ENCODE measurements at places on chromosomes 11 and 22.
A peak's percentile ranks its signal among the peaks of the same experiment; 100 is the strongest.

DNA sequence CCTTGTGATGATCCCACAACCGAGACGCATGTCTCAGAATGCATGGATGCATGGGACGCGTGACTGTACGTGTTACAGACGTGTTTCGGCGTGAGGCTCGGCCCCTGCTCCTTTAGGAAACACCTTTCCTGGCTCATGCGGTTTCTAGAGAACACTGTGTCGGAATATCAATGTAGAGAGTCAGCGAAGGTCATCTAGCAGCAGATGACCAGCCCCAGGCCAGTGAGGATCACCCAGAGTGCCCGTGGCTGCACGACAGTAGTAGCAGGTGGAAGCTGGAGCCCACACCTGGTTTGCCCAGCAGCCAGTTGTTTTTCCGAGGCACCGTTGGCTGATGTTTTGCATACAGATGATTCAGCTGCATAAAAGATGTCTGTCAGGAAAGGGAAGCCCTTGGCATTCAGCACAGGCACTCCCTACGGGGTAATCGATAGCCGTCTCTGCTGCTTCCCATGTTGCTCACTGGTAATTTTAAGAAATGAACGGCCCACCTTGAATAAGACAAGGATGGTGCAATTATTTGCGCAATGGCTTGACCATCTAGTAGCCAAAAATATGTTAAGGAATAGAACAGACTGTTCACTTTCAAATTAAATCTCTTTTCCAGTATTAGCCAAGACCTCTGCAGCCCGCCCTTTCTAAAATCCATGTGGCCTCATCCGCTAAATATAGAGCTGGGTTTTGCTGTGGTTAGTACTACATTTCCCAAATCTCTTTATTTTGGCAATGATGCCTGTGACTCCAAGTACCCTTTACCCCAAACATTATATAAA is 1.1 kb upstream of the CLTCL1 start:
- DNase-seq: peak; percentile 60

DNA sequence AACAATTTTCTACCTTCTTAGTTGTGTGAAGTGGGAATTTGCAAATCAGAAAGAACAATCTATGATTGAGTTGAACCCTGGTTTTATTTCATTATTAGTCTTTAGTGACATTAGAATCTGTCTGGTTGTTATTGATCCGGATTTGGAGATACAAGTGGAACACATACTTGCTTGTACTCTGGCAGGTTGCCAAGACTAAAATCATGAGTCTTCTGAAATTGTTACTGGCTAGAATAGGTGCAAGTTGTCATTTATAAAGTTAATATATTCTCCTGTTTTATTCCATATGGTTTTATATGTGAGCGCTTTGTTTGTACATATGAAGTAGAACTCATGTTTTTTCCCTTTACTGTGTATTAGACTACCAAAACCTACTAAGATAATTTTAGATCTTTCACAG is 23.0 kb downstream of the CCDC15 start:
- no peak for DNase-seq

DNA sequence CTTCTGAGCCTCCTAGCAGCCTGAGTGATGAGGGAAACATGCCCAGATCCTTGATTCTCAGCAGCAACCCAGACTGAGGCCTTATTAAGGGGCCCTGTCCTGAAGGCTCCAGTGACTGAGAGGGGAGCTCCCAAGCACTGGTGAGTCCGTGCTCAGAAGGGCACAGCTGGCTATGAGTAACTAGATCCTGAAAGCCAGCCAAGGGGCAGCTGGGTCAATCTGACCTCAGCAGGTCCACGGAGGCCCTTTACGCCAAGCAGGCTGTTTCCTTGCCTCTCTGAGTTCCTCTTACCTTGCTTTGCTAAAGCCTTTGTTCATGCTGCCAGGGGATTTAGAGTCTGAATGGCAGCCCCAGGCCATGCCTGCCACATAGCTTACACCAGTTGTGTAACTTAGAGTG is 19.3 kb upstream of the MIEF1 start:
- DNase-seq: peak; percentile 81

DNA sequence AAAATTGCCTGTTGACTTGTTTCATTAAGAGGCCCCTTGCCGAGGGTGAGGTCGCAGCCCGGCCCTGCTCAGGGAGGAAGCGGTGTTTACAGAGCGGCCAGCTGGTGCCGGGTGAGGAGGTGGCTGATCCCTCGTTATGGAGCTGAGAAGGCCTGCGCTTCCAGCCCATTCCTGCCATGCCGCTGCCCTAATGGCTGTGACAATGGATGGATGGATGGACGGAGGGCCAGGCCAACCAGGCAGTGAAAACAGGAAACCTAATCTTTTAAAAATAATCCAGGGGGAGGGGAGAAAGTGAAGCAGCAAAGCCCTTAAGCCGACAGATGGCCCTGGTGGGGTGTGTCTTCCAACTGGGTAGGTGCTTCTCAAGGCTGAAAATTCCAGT is 38.5 kb downstream of the BCR start:
- DNase-seq: peak; percentile 71

DNA sequence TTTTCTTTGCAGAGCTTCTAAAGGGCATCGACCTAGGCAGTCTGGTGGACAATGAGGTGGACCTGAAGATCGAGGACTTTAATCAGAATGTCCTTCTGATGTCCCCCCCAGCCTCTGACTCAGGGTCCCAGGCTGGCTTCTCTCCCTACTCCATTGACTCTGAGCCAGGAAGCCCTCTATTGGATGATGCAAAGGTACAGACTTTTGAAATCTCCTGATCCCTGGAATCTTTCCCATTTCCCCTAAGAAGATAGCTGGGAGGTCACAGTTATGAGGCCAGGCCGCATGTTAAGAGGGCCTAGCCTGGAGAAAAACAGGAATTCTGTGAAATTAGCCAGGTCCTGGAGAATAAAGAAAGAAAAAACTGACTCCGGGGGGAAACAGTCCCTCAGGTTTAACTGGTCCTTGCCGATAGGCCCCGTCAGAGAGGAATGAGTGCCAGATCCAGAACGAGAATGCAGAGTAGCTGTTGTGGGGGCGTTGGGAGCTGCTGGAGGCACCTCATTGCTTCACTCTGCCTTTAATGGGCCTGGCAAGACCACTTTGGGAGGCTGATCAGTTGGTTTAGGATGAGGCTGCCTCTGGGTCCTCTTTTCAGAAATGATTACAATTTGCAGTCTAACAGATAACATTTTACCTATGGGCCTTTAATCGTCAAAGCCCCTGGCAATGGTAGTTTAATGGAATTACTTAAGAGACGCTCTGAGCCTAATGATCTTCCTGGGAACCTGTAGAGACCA is 39.2 kb downstream of the SHISA8 start:
- DNase-seq: no peak

- no peak for DNase-seq
Measured at GRCh38 chr11:102406099-102406498, 46.5 kb downstream of the TMEM123 start.

DNA sequence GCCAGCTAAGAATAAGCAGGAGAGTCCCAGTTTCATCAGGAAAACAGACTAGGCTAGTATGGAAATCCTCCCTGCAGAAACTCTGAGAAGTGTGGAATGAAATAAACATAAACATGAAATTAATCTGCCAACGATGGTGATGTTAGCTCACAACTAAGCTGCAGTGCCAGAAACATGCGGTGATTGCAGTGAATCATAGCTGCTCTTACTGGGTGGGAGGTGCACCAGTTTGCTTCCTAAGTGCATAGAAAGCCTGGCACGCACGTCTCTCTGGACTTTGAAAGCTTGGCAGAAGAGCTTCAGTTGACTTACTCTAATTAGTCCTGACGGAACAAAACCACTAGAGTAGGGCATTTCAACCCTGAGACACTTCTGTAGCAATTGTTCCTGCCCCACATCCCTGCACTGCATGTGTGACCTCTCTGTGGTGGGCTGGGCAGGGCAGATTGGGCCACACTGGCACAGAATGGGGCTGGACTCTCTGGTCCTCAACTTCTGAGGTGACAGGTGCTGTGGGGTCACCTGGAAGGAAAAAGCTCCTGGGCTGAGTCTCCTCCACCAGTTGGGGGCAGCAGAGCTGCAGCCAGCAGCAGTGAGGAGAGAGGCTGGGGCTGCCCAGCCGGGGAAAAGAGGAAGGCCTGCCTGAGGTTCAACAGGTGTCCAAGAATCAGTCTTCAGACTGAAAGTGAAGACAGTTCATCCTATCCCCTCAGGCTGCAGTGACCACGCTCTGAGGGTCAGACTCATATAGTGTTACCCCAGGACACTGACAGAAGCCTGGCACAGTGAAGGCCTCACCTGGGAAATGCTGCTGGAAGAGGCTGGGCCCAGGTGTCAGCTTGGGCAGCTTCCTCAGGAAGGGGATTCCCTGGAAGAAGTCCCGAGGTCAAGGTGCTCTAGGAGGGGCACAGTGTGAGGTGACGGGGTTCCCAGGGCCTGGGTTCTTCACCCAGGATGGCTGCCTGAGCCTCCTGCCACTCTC is 40.5 kb downstream of the GGTLC2 start:
- peak; percentile 89 for DNase-seq
